ENCODE measurements at places on chromosomes 6 and 20.
A peak's percentile ranks its signal among the peaks of the same experiment; 100 is the strongest.

- no peak for DNase-seq
Measured at GRCh38 chr6:1608222-1609040, 1.3 kb upstream of the FOXC1 start.

DNA sequence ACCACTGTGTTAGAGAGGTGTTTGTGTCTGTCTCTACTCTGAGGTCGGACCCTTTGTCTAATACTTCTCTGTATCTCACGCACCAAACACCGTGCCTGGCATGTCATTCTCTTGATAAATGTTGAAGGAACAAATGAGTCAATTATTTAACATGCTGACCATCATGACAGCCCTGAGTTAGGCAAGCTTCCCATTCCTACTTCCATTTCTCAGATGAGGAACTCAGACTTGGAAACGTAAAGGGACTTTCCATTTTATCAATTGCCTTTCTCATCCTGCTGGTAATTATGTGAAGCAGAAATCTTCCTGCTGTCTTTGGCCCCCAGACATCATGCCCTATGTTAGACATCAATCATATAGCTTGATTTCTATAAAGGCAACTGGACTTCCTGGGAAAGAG, 227.0 kb upstream of the ECI2 start:
- no peak for DNase-seq

DNA sequence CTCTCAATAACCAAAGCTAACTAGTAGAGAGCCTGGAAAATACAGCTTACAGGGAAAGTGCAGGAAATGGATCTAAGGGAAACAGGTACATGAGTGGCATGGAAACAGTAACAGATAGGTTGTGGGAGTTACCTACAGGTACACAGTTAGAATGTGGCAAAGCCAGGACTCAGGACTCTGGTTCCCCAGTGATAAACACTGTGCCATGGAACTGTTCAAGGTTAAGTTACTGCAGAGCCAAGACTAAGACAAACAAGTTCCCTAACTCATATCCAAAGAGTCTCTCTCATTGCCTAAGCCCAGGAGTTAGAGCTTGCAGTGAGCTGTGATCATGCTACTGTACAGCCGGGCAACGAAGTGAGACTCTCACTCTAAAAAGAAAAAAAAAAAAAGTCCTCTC, 6.6 kb downstream of the MED20 start:
- DNase-seq = no peak

- no peak for DNase-seq
Measured at GRCh38 chr20:33541074-33541473, 51.2 kb downstream of the CBFA2T2 start.

DNA sequence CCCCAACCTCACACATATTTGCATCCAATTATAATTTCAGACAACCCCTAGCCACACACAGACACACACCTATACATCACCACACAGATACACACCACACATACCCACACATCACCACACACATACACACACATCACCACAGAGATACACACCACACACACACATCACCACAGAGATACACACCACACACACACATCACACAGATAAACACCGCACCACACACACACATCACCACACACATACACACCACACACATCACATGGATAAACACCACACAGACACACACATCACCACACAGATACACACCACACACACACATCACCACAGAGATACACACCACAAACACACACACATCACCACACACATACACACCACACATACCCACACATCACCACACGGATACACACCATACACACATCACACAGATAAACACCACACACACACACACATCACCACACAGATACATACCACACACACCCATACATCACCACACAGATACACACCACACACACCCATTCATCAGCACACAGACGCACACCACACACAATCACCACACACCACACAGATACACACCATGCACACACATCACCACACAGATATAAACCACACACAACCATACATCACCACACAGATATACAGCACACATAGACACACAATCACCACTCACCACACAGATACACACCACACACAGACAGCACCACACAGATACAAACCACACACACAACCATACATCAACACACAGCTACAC, 74.6 kb downstream of the GRM4 start:
- DNase-seq = no peak

DNA sequence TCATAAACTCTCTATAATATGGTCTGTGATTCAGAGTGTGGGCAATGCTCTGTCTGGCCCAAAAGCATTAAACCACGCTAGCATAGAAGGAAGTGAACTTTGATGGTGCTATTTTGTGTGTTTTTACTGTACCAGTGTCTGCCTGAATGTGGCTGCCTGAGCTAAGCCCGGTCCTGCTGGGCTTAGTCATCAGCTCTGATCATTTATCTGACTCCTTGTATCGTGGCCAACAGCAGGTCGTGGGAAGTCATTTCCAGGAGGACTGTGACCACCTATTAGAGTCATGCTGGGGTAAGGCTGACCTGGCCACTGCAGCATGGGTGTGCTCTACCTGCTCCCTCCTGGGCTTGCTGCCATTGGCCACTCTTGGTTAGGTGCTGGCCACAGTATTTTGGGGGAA, 239.1 kb upstream of the CEP162 start:
- peak; percentile 14 for DNase-seq

DNA sequence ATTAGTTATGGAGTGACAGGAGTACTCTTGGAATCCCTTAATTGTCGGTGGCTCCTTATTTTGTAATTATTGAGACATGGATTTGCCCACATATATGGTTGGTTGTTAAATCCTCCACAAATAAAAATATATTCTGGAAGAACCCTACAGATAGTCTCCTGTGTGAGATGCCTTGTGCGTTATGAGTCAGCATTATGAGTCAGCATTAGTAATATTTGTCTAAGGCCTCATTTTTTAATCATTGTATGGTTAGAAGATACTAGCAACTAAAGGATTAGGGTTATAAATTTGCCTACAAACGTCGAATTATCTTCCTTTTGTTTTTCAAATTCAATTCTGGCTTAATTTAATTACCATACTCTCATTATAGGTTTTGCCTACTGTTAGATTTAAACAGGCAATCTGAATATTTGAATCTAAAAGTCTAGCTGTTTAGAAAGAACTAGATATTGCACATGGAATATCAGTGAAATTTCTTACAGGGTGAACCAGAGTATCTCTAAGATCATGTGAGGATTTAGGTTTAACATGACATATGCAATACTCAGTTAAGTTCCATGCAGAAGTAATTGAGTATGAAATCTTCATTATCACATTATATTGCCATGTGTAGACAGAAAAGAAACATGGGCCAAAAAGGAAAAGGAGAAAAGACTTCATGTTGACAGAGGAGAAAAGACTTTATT, 5.9 kb downstream of the C6orf58 start:
- peak; percentile 63 for DNase-seq

- DNase-seq = no peak
Measured at GRCh38 chr6:15800841-15801617, 138.2 kb upstream of the DTNBP1 start.

DNA sequence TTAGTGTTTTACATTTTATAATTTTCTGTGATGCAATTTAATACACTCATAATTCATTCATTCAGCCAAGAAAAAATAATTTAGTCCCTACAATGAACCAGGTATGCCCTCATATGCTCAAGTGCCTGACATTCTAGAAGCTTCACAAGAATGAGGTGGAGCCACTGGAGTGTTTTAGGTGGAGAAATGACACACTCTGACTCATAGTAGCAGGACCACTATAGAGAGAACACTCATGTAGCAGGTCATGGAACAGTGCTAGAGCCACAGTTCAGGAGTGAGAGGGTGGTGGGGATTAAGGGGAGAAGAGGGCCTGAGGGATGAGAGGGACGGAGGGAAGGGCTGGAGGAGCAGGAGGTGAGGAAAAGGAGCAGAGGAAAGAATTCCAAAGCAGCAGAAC, 1.4 kb upstream of the HLA-G start:
- no peak for DNase-seq

- no peak for DNase-seq
Measured at GRCh38 chr6:74851596-74851995, 354.3 kb downstream of the COL12A1 start.

DNA sequence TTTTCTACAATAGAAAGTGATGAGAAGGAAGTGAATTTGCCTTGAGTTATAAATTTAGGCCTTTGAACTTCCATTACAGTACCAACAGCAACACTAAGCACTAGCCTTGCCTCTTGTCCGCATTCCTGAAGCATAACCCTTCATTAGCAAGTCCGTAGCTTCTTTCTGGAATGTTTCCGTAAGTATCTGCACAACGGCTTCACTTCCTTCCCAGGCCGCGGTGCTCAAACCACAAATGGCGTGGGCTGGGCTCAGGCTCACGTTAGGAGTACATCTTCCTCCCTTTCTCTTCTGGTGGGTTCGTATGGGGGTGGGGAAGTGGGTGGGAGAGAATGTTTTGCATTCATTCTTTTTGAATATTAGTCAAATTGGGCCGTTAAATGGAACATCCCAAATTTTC, 193.8 kb upstream of the SNX9 start:
- DNase-seq = no peak

GRCh38 chr6:89355511-89356194, 3.1 kb upstream of the UBE2J1 start:
- DNase-seq = no peak

- DNase-seq = no peak
Measured at GRCh38 chr20:32763202-32764004, 1.2 kb downstream of the DNMT3B start.

DNA sequence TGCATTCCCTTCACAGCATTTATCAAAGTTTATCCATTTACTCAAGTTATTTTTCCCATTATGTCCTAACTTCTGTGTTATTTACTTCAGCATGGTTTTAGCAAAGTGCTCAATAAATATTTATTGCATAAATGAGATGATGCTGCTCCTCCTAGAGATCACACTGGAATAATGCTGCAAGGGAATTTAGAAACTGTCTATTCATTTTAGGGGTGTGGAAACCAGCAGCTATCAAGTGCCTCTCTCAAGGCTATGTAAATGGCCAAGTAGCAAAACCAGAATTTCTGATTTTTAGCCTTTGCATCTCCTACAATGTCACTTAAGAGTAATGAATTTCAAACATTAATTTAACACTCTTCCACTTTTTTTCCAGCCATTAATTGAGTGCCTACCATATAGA, 316.2 kb downstream of the COL12A1 start:
- DNase-seq = no peak
